Glutamatergic neuron (in vitro differentiated cells): ENCODE measurements at places on chromosomes 2 and 18. TPM values are rescaled to one million over a fixed set of nuclear protein-coding genes. Genes with fewer than 3 reads are reported as not detected.

DNA sequence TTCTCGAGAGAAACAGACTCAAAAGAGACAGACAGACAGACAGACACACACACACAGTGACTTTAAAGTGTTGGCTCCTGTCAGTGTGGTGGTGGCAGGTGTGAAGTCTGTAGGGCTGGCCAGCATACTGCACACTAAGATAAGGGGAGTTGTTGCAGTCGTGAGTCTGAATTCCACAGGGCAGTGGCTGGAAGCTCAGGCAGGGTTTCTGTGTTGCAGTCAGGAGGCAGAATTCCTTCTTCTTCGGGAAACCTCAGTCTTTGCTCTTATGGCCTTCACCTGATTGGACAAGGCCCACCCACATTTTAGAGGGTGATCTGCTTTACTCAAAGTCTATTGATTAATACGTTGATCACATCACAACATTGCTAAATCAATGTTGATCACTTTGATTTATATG is 478.4 kb upstream of the HS6ST1 start:
- no peak for DNase-seq

GRCh38 chr2:171260471-171261424 is 100.1 kb upstream of the TLK1 start:
- no peak for DNase-seq

- no peak for DNase-seq
Measured at GRCh38 chr2:64277101-64277849, 133.1 kb upstream of the PELI1 start.

GRCh38 chr2:62265106-62265505 is 69.2 kb downstream of the B3GNT2 start:
- no peak for DNase-seq

- no peak for DNase-seq
Measured at GRCh38 chr18:24395049-24395795, 2.4 kb downstream of the OSBPL1A start.

DNA sequence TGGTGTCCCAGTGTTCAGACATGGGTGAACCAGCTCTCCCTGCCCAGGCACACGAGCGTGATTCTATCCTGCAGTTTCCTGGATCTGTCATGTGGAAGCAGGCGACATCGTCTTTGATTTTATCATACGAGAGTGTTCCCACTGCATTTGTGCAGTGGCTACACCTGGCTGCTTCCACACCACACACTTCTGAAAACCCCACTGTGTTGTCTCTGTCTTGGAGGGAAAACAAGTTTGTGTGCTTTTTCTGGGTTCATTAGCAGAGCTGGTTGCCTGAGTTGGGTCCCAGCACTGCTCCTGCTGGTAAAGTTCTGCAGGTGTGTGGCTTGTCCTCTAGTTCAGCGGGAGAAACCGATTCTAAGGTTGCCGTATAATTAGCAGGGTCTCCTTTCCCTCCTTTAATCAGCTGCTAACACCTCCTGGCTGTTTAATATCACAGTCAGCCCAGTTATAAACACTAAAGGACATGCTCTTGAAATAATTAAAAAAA is 58.5 kb upstream of the TWIST2 start:
- no peak for DNase-seq

DNA sequence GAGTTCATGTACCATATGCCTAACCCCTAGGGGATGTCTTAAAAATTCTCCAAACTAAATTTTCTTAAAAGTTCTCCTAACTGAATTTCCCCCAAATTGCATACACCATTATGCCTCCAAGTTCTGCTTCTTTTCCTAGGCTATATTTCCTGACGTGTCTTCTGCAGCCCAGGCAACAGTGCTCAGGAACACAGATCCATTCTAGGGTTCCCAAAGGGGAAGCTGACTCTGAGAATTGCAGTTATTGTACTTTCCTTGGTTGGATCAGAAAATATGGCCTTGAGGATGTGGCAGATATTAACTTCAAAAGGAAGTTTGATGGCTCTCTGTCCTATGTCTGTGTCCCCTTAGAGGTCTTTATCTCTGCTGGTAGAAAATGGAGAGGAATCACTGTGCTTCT is 124.3 kb downstream of the TMEM17 start:
- DNase-seq, result no peak

- DNase-seq, result no peak
Measured at GRCh38 chr18:77038182-77038858, 94.3 kb downstream of the MBP start.

DNA sequence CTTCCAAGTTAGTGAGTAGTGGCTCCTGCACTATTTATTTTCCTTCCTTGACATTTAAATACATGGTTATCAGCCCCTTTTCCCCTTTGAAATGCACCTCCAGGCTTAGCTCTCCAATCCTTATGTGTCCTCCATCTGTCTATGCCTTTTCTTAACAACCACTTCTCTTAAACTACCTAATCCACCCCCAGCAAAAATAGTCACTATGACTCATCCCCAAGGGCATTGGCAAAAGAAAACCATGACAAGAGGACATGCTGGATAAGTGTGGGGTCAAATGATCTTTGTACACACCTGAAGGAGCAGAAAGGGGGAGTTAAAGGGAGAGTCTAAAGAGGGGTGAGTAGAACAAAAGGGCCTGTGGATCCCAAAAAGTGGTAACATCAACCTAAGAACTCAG is 127.2 kb downstream of the ANKRD44 start:
- DNase-seq, result no peak

- DNase-seq, result no peak
Measured at GRCh38 chr2:48221846-48222516, 308.0 kb upstream of the STON1 start.

GRCh38 chr2:157497638-157498314 is 53.9 kb upstream of the CYTIP start:
- DNase-seq, result no peak

- peak; percentile 86 for DNase-seq
Measured at GRCh38 chr2:234288974-234289455, 207.9 kb downstream of the ARL4C start.

DNA sequence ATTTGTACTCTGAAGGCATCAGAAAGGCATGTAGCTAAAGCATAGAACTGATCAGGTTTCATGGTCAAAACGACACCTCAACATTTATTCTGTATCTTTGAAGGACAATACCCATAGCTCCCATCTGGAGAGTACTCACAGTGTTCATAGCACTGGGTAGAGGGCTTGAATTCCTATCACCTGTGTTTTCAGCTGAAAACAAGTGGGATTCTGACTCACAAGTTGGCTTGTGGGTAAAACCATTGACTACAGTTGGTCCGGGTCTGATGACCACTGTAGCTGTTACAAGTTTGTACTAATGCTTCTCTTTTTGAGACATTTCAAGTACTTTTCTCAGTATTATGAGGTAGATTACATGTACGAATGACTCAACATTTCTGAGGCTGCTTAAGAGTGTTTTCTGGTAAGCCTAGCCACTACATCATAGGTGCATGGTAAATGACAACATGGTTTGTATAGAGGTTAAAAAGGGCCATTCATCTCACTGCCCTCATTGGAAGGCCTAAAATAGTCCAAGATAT is 68.6 kb upstream of the PELI1 start:
- no peak for DNase-seq

DNA sequence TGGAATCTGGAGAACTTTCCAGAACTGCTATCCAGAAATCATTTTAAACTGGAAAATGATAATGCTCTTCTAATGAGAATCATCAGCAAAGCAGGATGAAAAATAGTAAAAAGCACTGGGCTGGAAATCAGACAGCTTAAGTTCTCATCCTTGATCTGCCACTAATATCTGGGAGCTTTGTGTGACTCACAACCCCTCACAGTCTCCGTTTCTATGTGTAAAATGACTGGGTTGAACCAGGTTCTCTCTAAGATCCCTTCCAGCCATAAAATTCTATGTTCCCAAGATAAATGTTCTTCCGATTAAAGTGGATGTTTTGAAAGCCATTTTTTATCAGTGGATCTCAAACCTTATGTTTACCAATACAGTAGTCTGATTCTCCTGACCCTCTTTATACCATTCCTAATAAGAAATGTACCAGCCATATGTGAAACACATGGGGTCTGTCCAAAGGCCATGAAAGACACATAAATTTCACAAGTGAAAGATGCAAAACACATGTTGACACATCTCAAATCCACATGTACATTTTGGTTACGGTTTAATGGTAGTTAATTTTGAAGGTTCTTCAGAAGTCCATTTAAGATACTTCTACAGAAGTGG is 188.8 kb downstream of the EN1 start:
- no peak for DNase-seq

- no peak for DNase-seq
Measured at GRCh38 chr18:50734886-50735285, 84.9 kb downstream of the MRO start.

DNA sequence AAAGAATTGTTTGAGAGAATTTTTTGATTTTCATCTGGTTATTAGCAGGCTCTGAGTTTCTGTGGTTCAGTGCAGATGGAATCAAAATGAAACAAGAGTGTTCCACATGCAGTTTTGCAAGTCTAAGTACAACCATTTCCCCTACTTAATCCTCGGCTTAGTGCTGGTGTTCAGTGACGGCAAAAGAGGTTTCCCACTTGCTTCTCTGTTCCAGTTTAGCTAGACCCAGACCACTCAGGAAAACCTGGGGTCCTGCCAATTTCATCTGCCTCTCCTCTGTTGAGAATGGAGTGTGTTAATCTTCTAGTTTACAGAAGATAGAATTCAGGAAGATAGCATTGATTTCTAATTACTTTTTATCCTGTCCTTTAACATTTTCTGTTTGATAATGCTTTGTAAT is 996.2 kb upstream of the FANCL start:
- no peak for DNase-seq

DNA sequence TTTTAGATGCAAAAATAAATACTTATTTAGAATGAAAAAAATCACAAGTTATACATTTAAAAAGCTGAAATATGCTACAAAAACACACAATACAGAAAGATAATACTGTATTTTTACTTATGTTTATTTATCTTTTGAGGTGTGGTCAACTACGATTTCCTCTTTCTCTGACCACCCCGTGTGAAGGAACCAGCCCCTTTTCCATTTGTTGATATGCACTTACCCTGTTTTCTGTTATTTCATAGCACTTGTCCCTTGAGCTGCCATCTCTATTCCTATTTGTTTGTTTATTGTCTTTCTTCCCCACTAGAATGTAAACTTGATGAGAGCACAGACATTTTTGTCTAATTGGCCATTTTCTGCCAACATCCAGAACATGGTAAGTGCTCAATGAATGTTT is 460.5 kb upstream of the TRIB2 start:
- no peak for DNase-seq

- no peak for DNase-seq
Measured at GRCh38 chr2:75870133-75870532, 159.4 kb upstream of the GCFC2 start.

GRCh38 chr2:2926009-2926857 is 451.4 kb downstream of the EIPR1 start:
- no peak for DNase-seq

GRCh38 chr2:181586569-181587081 is 70.3 kb downstream of the CERKL start:
- DNase-seq, result peak; percentile 50

DNA sequence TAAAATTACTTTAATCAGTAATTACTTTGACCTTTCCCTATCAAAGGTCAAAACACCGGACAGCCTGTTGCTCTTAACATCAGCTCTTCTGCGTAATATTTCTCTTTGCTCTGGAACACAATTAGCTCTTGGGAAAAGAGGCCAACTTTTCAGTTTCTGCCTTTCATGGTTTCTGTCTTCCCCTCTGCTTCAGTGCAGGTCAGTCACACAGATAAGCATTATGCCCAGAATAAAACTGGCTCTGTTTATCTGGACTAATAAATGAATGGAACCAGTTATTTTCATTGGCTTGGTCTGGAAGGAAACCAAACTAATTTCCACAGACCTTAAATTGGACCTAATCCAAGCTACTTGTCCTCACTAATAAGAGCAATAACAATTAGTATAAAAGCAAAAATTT is 26.2 kb upstream of the GALNT3 start:
- DNase-seq, result no peak

DNA sequence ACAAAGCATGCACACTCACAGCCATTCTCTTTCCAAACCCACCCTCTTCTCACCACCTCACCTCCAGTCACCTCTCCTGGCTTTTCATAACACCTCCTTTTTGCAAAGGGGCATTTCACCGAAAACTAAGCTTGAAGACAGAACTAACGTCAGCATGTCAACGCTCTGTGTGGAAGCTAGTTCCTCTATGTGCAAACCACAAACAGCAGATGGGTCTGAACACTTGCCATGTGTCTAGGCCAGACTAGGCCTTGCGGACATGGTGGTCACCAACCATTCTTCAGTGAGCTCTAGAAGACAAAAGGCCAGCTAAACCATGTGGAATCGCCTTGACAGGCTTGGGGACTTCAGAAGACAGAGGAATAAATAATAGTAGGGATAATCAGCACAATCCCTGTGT is 148.5 kb downstream of the TXNL1 start:
- DNase-seq, result no peak

GRCh38 chr2:129927696-129928095 is 51.8 kb upstream of the RAB6C start:
- no peak for DNase-seq

GRCh38 chr2:240460781-240461431 is 25.4 kb downstream of the GPC1 start:
- peak; percentile 43 for DNase-seq

- no peak for DNase-seq
Measured at GRCh38 chr2:224162122-224162521, 123.0 kb upstream of the SERPINE2 start.

DNA sequence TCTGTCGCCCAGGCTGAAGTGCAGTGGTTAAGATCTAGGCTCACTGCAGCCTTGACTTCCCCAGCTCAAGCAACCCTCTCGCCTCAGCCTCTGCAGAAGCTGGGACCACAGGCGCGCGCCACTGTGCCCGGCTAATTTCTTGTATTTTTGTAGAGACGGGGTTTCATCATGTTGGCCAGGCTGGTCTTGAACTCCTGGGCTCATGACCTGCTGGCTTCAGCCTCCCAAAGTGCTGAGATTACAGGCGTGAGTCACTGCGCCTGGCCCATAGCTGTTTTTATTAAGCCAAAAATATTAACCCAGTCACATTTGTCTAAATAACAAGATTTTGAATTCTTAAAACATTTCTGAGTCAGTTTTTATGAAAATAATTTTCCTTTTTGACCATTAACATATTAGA is 6.3 kb upstream of the SFT2D3 start:
- DNase-seq, result no peak

DNA sequence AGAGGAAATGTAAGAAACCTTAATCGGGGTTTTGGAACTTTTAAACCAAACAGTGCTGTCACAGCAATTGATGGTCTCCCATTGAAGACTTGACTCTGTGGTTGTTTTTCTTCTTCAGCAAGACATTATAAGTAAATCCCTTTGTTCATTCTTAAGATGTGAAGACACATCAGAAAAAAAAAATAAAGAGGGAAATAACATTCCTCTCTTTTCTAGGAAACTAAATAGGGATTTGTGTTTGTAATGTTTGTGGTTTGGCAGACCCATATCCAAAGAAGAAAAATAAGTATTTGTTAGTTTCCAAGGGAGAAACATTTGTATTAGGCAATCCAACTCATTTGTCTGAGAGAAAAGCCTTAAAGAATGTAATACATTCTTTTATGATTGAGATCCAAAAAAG is 359.9 kb downstream of the DSC3 start:
- DNase-seq, result no peak

The MC5R gene
- not detected for total RNA-seq

The TPO gene
- not detected for total RNA-seq

The LYPD6B gene
- 0.69 TPM for total RNA-seq

The SH3YL1 gene
- 21.4 TPM for total RNA-seq

The PROKR1 gene
- 0.83 TPM for total RNA-seq

The NT5C1B gene
- total RNA-seq, result not detected

The GNAL gene
- 52.5 TPM for total RNA-seq

The SOX11 gene
- 576 TPM for total RNA-seq

The IRS1 gene
- 8.1 TPM for total RNA-seq

The MAP2 gene
- total RNA-seq, result 177 TPM

The STK11IP gene
- total RNA-seq, result 34.5 TPM

The DSC2 gene
- total RNA-seq, result 31.4 TPM

The SERPINB5 gene
- not detected for total RNA-seq

The STPG4 gene
- total RNA-seq, result 1.3 TPM

The SLC9A2 gene
- total RNA-seq, result not detected

The EPHA4 gene
- total RNA-seq, result 57.2 TPM

The SESTD1 gene
- total RNA-seq, result 152 TPM
